Common myeloid progenitor, CD34-positive (primary cell): ENCODE measurements at places on chromosomes 6 and 20.

DNA sequence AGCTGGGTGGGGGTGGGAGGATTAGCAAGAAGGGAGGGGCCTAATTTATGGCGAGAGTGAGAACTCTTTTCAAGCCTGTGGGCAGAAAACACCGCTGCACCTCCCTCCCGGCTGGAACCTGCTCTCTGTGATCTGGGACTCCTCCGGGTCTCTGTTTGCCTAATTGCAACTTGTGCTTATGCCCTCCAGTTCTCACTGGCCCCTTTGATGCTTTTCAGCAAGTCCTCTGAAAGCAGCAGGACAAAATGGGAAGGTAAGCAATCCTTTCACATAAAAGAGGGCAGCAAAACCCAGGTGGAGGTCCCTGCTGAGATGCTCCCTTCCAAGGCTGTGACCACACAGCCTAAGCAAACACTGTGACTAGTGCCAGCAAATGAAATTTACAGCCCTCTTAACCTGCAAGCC, 523.0 kb upstream of the FLRT3 start:
- no peak for DNase-seq

DNA sequence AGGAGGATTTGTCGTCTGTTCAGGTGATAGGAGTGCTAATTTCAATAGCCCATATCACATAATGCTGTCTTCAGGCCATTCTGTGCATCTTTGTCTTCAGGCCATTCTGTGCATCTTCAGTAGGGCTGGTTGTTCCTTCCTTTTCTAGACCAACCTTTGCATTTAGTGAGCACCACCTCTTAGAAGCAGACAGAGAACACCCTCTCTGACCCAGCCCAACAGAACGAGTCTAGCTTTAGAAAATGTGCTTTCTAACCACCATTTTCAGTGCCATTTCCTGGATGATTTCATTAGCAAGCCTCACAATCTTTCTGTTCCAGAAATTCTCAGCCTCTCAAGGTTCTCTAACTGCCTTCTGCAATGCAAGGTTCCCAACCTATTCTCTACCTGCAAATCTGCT, 215.3 kb upstream of the KCNQ5 start:
- DNase-seq, result no peak

GRCh38 chr6:52136934-52137467, 49.2 kb upstream of the IL17A start:
- no peak for DNase-seq

DNA sequence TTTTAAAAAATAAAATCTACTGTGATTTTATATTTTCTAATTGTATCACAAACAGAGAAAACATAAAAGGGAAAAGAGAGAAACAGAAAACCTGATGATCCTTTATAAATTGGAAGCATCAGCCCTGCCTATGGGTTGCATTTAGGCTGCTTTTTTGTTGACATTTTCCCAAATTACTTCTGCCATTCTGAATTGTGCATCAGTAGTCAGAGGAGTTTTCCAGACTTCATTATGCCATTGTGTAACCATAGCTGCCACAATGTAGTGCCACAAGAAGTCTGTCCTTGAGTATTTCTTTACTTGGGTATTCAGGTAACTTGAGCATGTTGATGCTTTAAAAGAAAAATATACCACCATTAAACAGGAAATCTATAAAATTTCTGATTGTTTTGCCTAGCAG, 130.3 kb downstream of the HACE1 start:
- no peak for DNase-seq

GRCh38 chr6:1039191-1039590, 272.7 kb upstream of the FOXQ1 start:
- no peak for DNase-seq

- DNase-seq, result no peak
Measured at GRCh38 chr20:46709055-46709458, 392 bp upstream of the SLC2A10 start.

- no peak for DNase-seq
Measured at GRCh38 chr6:159726255-159726917, 920 bp upstream of the WTAP start.

GRCh38 chr20:37231947-37232630, 29.5 kb downstream of the GHRH start:
- no peak for DNase-seq

DNA sequence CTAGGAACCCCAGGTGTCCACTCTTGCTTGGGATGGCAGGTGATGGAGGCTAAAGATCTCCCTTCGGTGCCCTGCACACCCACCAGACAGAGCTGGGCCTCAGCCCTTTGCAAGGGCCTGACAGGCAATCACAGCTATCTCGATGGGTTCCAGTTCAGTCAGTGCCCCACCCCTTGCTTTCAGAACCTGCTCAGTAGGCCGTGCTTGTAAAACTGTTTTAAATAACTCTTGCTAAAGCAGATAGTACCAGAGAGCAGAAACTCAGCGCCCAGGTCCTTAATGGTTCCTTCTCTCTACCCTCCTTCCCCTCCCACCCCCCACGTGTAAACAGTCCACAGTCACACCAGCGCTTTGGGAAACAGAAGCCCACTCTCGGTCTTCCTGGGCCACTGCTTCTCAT, 39.2 kb downstream of the C6orf132 start:
- no peak for DNase-seq

- no peak for DNase-seq
Measured at GRCh38 chr20:62381202-62381797, 5.6 kb upstream of the RPS21 start.

- no peak for DNase-seq
Measured at GRCh38 chr6:23547851-23548250, 578.2 kb upstream of the NRSN1 start.

- DNase-seq, result peak; percentile 74
Measured at GRCh38 chr20:6767536-6768227, at the start of gene BMP2. Gene BMP2, plus strand, starts transcription at chr20:6767686. Its CDS starts 2,441 bp downstream, at chr20:6770127.

GRCh38 chr20:22475662-22476061, 108.7 kb downstream of the FOXA2 start:
- no peak for DNase-seq

- no peak for DNase-seq
Measured at GRCh38 chr6:125200941-125201340, 47.4 kb downstream of the TPD52L1 start.

GRCh38 chr6:788058-788457, 95.1 kb upstream of the EXOC2 start:
- peak; percentile 53 for DNase-seq

DNA sequence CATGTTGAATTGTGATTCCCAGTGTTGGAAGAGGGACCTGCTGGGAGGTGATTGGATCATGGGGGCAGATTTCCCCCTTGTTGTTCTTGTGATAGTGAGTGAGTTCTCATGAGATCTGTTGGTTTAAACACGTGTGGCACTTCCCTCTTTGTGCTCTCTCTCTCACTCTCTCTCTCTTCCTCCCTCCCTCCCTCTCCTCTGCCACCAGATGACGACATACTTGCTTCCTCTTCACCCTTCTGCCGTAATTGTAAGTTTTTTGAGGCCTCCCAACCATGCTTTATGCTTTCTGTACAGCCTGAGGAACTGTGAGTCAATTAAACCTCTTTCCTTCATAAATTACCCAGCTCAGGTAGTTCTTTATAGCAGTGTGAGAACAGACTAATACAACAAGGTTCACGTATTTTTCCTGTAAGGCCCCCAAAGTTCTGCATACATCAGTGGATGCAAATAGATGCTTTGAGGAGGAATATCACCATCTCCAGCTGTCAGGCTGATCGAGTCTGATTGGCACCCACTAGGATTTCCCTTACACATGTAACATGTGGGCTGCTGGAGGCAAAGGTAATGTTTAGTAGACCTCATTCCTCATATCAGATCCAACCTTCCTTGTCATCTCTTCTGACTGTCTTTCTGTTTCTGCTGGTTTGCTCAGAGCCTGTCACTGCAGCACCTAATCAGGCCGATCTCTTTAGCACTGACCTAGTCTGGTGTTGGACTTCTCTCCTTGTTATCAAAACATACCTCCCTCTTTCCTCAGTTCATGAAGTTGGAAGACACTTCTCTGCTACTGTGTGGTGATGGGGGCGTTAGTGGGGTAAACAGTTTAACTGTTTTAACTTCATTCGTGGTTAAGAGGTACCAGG, 54.3 kb upstream of the BACH2 start:
- DNase-seq, result peak; percentile 88

- DNase-seq, result no peak
Measured at GRCh38 chr6:17178754-17179529, 77.1 kb downstream of the STMND1 start.

GRCh38 chr20:14885661-14886060, 548.2 kb upstream of the FLRT3 start:
- DNase-seq, result no peak

- no peak for DNase-seq
Measured at GRCh38 chr6:90229331-90230010, 67.2 kb downstream of the BACH2 start.

- DNase-seq, result no peak
Measured at GRCh38 chr6:540490-540889, 116.4 kb downstream of the HUS1B start.

DNA sequence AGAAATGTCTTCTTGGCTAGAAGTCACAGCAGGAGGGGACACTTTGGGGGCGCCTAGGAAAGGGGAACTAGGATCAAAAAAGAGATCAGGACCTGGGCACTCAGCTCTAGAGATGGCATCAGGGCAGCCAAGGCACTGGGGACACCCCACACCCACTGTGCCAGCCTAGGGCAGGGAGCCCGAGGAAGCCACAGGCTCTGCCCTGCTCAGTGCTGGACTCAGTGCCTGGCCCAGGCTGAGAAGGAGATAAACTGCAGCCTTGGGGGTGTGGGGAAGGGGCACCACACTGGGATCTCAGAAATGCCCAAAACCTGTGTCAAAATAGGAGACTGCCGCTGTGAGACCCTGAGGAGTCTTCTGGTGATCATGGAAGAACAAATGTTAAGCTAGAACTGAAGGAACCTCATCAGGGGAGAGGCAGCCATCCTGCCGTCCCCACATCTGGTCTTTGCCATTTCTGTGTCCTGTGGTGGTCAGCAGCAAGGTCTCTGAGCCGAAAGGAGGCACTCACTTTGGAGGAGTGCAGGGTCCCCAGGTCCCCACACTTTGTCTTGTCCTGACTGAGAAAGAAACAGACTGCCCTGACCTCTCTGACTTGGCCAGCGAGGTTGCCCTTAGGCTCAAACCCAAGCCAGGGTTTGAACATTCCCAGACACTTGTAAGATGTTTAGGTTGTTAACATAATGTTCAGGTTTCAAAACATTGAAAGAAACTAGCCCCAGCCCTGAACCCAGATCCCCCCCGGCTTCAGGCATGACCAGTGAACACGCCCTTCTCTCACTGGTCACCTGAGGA, 2.3 kb downstream of the ARFRP1 start:
- DNase-seq, result no peak

GRCh38 chr6:136323431-136324112, 33.9 kb upstream of the BCLAF1 start:
- no peak for DNase-seq

- no peak for DNase-seq
Measured at GRCh38 chr6:150093397-150093796, 24.5 kb upstream of the ULBP3 start.

- no peak for DNase-seq
Measured at GRCh38 chr6:21522143-21522747, 71.3 kb upstream of the SOX4 start.

DNA sequence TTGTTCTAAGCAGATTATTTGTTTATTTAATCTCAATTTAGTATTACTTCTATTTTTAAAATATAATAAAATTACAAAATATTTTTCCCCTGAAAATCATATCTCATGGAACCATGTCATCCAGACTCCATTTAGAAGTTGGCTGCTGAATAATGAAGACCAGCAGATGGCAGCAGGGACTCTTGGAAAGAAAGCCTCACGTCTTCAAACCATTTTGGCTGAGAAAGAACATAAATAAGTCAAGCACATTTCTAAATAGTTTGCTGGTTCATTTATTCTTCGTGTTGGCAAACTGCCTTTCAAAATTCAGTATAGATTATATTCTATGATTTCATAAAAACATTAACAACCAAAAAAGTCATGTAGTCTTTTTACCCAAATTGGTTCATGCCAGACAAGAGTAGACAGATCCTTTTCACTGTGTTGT, 71.7 kb downstream of the RCAN2 start:
- peak; percentile 66 for DNase-seq

GRCh38 chr6:140138311-140139010, 764.0 kb upstream of the CITED2 start:
- DNase-seq, result no peak

DNA sequence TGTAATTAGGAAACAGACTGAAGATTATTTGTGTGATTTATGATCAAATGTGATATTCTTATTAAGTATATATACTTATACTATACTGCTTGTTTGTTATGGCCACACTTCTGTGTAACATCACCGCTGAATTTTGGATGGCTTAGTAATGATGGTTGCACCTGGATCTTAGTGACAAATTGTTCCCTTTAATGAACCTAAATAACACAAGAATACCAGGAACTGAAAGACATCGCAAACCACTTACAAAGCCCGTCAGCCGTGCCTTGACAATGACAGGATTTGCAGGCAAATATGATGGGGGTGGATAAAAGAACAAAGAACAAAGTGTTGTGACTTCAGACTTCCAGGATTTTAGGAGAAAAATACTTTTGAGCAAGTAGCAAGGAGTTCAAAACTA, 67.1 kb downstream of the LAMP5 start:
- DNase-seq, result no peak

- no peak for DNase-seq
Measured at GRCh38 chr6:139500977-139501376, 126.5 kb upstream of the CITED2 start.
